Activated naive CD4-positive, alpha-beta T cell (primary cell): ENCODE measurements at places on chromosomes 11 and 22.
A peak's percentile ranks its signal among the peaks of the same experiment; 100 is the strongest.

GRCh38 chr11:1153105-1153950, 4.4 kb upstream of the MUC5AC start:
- DNase-seq: no peak

- no peak for DNase-seq
These were observed 102.4 kb upstream of the FIBIN start for GRCh38 chr11:26891501-26891900.

- no peak for DNase-seq
These were observed 25.4 kb upstream of the MS4A6A start for GRCh38 chr11:60208146-60208895.

GRCh38 chr11:130642994-130643393, 194.5 kb downstream of the ADAMTS15 start:
- no peak for DNase-seq

GRCh38 chr11:1513326-1514296, 27.0 kb upstream of the MOB2 start:
- DNase-seq: no peak

DNA sequence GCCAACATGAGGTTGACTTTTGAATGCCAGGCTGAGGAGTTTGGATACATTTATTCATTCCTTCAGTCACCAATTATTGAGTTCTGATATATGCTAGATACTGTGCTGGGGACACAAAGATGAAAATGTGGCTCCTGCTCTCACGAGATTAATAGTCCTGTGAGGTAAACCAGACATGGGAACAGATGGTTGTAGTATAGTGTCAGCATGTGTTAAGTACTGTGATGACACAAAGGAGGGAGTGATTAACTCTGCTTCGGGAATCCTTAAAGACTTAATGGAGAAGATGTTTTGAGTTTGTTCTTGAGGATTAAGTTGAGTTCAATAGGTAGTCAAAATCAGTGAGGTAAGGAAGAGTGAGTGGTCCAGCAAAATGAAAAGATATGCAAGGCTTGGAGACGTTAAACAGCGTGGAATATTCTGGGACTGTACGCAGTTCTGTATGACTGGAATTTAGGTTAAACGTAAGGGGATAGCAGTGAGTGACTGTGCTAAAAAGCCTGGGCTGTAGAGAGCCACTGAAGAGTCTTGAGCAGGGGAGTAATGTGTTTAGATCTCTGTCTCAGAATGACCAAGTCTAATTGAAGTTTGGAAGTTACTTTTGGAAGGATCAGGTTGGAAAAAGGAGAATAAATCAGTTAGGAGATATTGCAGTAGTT, 11.8 kb downstream of the RNF121 start:
- DNase-seq: no peak

- DNase-seq: no peak
These were observed 3.7 kb downstream of the TRPM5 start for GRCh38 chr11:2440646-2441045.

DNA sequence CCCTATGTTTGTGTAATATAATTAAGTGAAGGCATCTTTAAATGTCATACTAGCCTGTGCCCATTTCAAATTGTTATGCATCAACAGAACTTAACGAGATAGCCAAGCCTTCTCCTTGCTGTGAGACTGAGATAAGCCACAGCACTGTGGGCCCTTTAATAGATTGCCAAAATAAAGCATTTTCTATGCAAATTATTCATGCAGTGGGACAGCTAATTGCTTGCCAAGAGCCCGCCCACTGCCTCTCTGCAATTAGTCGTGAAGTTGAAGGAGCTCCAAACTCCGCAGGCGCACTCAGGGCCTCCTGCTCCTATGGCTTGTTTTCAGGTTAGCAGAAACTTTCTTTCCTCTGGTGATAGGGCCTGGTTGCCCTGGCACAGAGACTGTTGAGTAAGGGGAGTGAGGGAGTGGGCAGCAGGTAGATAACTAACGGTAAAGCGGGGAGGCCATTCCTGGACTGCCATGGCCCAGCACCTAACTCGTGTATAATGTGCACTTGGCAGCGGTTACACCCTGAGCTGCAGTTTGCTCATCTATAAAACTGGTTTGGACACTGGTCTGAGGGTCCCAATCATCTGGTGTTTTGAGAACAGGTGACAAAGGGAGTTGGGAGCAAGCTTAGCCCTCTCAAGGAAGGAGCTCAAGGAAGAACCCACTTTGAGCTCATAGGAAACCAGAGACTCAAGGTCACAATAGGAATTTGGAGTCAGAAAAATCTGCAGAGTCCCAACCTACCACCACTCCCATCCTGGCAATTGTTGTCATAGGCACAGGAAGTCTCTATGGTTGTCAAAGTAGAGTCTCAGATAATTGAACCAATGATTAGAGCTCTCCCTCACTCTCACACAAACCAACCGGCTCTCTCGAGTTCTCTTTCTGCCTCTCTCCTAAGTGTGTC, 33.9 kb upstream of the RIC3 start:
- DNase-seq: no peak

DNA sequence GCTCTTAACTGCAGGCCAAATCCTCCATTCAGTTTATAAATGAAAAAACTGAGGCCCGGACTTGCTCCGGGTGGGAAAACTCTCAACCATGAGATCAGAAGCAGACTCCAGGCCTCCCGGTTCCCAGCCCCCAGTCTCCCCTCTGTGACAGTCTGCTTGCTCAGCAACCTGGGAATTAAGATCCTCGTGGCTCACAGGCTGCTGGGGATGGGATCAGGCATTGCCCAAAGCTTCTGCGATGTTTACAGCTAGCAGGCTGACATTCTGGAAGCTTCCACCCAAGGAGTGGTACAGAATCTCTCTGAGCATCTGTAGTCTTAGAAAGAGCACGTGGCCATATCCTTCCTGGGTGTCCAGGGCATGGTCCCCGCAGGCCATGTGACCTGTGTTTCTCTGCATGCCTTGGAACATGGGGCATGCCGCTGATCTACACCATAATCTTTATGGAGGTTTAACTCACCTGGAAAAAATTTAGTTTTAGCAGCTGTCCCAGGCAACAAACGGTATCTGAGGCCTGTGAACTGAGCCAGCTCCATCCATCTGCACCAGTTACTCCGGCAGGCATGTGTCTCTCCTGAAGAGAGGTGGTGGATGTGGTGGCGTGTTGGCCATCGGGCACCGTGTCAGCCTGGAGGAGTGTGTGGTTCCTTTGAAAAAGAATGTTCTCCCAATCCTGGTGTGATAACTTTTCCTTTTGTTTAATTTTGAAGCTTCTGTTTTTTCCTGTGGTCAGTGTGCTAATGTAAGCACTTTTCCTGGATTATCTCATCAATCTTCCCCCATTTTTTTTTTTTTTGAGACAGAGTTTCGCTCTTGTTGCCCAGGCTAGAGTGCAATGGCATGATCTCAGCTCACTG, 7.9 kb downstream of the FBLN1 start:
- DNase-seq: no peak

- DNase-seq: no peak
These were observed 62.4 kb downstream of the CRYBB2 start for GRCh38 chr22:25281675-25282345.

DNA sequence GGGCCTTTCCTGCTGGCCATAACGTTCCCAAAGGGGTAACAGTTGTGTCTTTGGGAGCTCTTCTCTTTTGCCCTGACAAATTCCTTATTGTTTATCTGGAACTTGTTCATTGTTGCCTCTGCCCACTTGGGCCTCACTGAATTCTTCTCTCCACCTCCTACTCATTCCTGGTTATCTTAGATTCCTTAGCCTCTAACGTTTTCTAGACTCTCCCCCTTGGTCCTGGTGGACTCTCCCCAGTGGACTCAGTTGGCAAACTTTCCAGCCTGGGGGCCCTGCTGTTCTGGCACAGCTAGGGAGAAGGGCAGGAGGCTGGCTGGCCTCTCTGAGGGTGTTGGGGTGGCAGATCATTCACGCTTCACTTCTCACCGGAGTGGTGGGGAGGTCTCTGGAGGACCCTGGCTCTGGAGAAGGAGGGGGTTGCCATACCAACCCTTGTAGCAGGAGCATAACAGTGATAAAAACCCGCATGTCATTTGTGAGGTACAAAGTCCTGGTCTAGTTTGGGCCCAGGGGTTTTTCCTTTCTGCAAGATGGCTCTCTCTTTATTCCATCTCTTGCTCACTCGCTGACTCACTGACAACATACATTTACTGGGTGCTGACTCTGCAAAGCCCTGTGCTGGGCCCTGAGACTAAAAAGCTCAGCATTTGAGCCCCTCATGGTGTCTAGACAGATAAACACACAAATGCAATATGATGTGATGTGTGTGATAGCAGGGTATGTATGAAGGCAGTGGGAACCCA, 39.7 kb downstream of the YWHAH start:
- DNase-seq: no peak

DNA sequence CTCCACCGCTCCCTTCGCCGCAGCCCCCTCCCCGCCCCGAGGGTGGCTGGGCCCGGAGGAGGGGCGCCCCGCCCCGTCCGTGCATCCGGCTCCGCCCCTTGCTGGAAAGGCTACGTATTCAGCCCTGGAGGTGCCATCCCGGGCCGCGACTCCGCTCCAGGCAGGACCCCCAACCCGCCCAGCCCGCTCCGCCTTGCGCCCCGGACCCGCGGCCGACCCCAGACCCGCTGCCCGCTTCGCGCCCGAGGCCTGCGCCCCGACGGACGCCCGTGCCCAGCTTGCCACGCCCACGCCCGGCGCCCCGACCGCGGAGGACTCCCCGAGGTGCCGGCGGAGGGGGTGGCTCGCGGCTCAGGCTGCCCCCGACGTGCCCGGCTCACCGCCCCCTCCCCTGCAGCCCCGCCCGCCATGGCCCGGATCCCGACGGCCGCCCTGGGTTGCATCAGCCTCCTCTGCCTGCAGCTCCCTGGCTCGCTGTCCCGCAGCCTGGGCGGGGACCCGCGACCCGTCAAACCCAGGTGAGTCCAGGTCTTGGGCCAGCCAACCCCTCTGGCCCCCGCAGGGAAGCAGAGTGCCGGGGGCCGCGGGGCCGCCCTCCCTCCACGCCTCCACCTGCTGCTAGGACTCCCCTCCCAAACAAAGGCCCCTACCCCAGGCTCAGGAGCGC, at the start of gene ADM2:
ADM2 (plus strand) TSS at position 104 of the 667 bp plus-strand sequence; CDS start at position 409, 305 bp downstream.
- DNase-seq: peak; percentile 65

DNA sequence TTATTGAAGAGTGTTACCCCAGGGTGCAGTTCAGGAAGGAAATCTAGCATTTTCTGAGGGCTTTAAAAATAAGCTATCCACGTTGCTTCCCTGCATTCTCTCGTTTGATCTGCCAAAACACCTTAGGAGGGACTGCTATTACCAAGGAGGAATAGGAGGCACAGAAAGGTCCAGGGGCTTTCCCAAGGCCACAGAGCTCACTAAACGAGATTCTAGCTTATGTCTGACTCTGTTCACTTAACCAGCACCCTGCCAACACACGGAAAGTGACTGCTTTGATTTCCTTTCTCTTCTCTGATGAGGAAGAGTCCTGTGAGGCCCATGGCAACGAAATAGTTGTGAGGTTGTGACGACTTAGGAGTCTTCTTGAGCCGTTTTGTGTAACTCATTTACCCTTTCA, 3.4 kb upstream of the PTPN5 start:
- DNase-seq: no peak

- DNase-seq: no peak
These were observed 12.8 kb downstream of the TBC1D22A start for GRCh38 chr22:46774980-46775849.

DNA sequence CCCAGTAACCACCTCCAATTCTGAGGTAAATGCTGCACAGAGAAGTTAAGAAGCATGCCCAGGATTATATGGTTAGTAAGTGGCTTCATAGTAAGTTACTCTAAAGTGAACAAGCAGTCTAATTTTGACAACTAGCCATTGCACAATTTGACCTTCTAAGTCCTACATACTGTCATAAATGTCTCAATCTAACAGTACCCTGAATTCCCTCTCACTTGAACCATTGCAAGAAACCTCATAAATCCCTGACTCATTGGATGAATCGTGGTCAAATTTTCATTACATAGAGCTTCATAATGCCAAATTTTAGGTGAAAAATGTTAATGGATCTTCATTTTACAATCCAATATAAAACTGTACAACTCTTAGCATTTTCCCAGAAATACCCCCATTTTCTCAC, 217.3 kb upstream of the GRIA4 start:
- DNase-seq: no peak

DNA sequence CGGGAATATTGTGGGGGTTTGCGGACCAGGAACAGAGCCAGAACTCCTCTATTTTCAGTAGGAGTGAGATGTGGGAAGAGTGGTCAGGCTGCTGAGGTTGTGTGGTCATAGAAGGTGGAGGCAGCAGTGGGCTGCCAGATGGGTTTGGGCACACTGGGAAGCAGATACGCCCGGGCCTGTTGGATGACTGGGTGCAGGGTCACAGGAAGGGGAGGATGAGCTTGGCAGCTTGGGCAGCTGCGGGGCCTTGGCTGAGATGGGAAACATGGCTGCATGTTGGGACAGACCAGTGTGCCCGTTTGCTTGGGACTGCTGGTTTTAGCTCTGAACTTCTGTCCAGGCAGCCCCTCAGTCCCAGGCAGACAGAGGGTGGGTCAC, 11.4 kb downstream of the SHANK3 start:
- DNase-seq: no peak

DNA sequence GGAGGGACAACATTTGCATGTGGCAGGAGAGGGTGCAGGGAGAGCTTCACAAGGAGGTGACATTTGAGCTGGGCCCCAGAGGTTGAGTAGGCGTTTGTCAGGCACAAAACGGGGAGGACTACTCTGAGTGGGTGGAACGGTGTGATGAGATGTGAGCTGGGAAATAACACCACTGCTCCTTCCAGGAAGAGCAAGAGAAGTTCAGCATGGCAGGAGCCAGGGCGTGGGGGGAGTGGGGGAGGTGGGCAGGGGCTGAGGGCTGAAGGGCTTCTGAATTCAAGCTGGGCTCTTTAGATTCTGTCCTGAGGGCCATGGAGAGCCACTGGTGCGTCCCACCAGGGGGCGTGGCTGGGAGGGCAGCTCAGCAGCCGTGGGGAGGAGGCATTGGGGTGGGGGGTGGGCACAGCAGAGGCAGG, 54.2 kb downstream of the OTOG start:
- DNase-seq: no peak

DNA sequence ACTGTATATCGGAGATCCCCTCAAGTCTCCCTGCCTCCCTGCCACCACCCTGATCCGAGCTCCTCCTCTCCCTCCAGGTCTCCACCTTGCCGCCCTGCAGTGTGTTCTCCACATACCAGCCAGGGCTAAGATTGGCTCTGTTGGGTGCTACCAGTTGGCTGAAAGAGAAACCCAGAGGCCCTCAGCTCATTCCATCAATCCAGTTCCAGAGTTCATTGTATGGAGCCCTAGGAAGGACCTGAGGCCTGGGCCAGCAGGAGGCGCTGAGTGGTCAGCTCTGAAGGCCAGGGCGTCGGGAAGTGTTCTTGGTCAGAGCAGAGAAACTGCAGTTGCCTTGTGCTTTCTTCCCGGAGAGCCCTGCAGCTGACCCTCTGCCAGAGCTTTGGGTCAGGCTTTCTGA, 2.2 kb upstream of the TOP3B start:
- no peak for DNase-seq

DNA sequence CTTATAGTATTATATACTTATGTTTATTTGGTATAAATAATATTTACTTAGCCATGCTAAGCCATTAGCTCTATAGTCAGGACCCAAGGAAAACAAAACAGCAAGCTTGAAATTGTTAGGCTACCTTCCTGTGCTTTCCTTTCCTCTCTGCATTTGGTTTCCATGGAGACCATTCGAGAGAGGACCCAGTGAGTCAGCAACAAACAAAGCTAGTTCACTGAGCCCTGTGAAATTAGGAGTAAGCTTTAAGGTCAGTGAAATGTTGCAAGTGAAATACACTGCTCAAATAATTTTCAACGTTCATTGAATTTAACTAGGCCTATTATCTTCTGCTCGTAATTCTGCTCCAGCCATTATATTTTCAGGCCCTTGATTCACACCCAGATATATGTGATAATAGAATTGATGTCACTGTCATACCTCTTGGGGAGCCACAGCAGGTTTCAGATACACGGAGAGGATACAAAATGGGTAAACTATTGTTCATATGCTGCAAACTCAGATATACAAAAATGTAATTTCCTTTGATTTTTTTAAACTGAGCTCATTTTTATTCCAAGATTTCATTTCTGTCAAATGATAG, 9.1 kb upstream of the OR10D3 start:
- DNase-seq: no peak
